Small intestine (tissue), 16 donors: ENCODE measurements at places on chromosomes 16 and 17. TPM values are rescaled to one million over a fixed set of nuclear protein-coding genes. Genes with fewer than 3 reads are reported as not detected.

GRCh38 chr17:76026714-76027158, 370 bp downstream of the EVPL start:
- no peaks in the 10 kb centered on the region for H3K27me3 ChIP-seq
- peaks cover 40% of the 10 kb centered on the region for H3K4me1 ChIP-seq
- H3K4me3 ChIP-seq, result peak overlapping the region; percentile 33
- peak; percentile 69 for DNase-seq
- H3K36me3 ChIP-seq, result no peaks in the 10 kb centered on the region

DNA sequence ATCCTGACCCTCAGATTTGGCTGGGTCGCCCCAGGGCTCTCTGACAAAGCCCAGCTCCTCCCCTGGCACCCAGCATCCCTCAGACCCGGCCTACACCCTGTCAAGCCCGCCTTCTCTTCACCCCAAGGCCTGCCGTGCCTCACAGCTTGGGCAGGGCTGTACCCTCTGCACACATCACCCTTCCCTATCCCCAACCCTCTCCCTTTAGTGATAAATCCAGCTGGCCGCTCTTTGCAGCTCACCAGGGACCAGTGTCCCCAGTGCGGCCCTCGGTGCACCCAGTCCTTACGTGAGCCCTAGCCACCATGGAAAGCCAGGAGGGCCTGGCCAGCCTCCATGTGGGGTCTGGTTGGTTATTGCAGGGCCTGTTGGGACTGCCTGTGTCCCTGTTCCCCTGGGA, 74.5 kb downstream of the RAI1 start:
- no peak overlapping the region for H3K27ac ChIP-seq
- no peak overlapping the region for H3K4me3 ChIP-seq
- H3K4me1 ChIP-seq, result peaks cover 2% of the 10 kb centered on the region
- DNase-seq, result no peak
- no peaks in the 10 kb centered on the region for H3K27me3 ChIP-seq
- no peaks in the 10 kb centered on the region for H3K36me3 ChIP-seq

DNA sequence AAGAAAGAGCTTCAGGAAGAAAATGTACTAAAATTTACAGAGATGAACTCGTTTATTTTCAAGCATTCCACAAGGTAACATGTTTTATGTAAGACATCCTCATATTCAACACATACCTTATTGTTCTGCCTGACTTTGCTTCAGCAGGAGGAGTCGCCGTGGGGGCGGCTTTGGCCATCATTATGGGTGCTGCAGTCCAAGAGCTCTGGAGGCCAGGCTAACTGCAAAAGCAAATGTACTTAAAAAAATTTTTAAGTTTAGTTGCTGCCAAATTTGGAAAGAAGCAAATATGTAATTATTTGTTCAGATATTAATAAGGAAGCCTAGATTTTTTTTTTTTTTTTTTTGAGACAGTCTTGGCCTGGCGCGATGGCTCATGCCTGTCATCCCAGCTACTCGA, 4.1 kb upstream of the SPG7 start:
- no peaks in the 10 kb centered on the region for H3K27me3 ChIP-seq
- no peak overlapping the region for H3K4me3 ChIP-seq
- peaks cover 39% of the 10 kb centered on the region for H3K4me1 ChIP-seq

DNA sequence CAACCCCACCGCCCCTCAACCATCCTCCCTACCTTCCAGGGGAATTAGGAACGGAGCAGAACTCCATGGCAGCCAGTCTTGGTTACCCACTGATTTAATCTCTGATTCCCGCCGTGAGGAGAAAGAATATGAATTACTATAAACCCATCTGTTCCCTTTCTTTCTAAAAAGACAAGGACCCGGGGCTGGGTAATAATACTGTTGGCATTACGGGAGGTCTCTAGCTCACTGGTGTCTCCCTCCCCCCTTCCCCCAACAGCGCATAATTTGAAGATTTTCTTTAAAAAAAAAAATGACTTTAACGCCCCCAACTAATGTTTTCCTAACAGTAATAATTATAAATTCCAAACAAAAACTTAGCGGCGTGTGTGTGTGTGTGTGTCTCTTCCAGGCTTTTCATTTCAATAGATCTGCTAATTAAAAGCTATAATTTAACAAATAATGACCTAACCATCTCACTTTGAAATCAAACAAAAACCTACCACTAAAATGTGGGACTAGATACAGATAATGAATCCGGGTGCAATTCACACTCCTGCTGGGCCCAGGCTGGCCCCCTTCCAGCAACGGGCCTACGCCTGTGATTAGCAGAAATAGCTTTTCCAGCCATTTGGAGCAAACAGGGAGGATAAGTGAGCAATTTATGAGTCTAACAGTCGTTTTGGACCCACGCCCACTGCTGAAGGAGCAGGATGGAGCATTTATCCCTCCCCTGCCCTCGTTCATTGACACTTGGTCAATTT, 18.2 kb upstream of the BHLHA9 start:
- no peak for DNase-seq
- H3K4me3 ChIP-seq, result no peak overlapping the region
- no peak overlapping the region for H3K27ac ChIP-seq
- no peaks in the 10 kb centered on the region for H3K36me3 ChIP-seq
- H3K4me1 ChIP-seq, result no peaks in the 10 kb centered on the region
- H3K27me3 ChIP-seq, result peaks cover 7% of the 10 kb centered on the region

GRCh38 chr17:74713171-74713755, 540 bp upstream of the CD300LF start:
- H3K4me1 ChIP-seq, result peaks cover 11% of the 10 kb centered on the region
- H3K36me3 ChIP-seq, result no peaks in the 10 kb centered on the region
- H3K4me3 ChIP-seq, result no peak overlapping the region
- H3K27ac ChIP-seq, result no peak overlapping the region
- no peaks in the 10 kb centered on the region for H3K27me3 ChIP-seq
- DNase-seq, result no peak

The C16orf92 gene
- not detected for polyA plus RNA-seq

DNA sequence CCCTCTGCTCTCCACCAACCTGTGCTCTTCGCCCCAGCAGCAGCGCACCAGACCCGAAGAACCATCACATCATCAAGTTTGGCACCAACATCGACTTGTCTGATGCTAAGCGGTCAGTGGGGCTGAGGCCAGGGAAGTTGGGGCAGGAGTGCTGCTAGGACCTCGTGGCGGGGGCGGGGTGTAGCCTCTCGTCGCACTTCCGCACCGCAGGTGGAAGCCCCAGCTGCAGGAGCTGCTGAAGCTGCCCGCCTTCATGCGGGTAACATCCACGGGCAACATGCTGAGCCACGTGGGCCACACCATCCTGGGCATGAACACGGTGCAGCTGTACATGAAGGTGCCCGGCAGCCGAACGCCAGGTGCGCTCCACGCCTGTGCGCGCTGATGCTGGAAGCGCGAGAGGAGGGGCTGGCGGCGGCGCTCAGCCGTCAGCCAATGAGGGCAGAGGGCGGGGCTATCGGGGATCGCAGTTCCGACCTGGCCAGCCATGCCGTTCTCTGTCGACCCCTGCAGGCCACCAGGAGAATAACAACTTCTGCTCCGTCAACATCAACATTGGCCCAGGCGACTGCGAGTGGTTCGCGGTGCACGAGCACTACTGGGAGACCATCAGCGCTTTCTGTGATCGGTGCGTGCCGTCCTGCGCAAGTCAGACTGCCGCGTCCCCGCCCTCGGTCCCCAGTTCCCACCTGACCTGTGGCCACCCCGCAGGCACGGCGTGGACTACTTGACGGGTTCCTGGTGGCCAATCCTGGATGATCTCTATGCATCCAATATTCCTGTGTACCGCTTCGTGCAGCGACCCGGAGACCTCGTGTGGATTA, 3.2 kb upstream of the TMEM88 start:
- no peak overlapping the region for H3K4me3 ChIP-seq
- H3K27ac ChIP-seq, result peak overlapping the region; percentile 33
- peak; percentile 97 for DNase-seq
- H3K36me3 ChIP-seq, result peaks cover 87% of the 10 kb centered on the region

GRCh38 chr17:40090237-40091119, 9.9 kb downstream of the NR1D1 start:
- no peak overlapping the region for H3K4me3 ChIP-seq
- DNase-seq, result no peak
- H3K36me3 ChIP-seq, result peaks cover 12% of the 10 kb centered on the region
- no peak overlapping the region for H3K27ac ChIP-seq
- H3K27me3 ChIP-seq, result no peaks in the 10 kb centered on the region

DNA sequence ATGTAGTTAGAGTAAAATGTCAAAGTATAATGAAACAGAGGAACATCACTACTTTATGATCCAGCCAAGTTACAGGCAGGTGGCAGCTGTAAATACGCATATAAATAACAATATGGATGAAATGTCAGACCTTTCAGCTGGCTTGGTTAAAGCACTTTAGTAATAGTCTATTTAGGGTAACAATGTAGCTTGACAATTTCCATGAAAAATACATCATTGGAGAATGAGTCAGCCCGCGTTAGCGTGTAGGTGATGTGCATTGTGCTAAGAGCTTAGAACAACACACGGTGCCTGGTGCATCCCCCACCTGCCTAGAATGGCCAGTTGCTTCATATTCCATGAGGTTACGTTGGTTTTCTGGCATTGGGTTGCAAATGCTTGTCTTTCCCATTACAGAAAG, 119.4 kb downstream of the RBFOX1 start:
- DNase-seq, result no peak
- H3K4me1 ChIP-seq, result no peaks in the 10 kb centered on the region
- no peaks in the 10 kb centered on the region for H3K27me3 ChIP-seq
- H3K4me3 ChIP-seq, result no peak overlapping the region
- H3K36me3 ChIP-seq, result no peaks in the 10 kb centered on the region

DNA sequence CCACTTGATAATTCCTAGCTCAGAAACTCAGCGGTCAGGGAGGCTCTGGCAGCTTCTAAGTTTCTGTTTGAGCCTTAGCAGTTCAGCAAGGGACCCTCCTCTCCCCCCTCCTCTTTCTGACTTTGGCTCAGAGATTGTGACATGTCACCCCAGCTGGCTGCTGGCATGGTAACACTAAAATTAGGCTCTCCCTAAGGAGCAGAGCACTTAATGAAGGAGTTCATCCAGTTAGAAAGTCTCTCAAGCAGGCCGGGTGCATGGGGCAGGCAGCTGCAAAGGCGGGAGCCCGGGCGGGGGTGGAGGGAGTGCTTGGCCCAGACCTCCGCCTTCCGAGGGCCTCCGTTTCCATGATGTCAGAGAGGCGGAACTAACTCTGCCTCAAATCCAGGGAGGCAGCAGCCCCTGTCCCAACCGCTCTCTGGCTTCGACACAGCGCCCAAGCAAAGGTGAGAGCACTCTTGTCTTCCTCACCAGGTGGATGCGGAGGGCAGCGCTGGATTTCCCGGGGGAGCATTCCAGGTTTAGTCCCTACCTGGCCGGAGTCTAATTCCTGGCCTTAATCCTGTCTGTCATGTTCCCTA, 128.0 kb upstream of the PLCG2 start:
- H3K27me3 ChIP-seq, result no peaks in the 10 kb centered on the region
- peaks cover 36% of the 10 kb centered on the region for H3K4me1 ChIP-seq
- DNase-seq, result peak; percentile 60

The HERPUD1 gene
- 68.1 TPM for polyA plus RNA-seq

- peaks cover 43% of the 10 kb centered on the region for H3K36me3 ChIP-seq
- no peak overlapping the region for H3K4me3 ChIP-seq
- no peaks in the 10 kb centered on the region for H3K27me3 ChIP-seq
Observed at GRCh38 chr17:28724500-28725165, 1.4 kb downstream of the TLCD1 start.

- DNase-seq, result no peak
- no peak overlapping the region for H3K27ac ChIP-seq
- no peaks in the 10 kb centered on the region for H3K27me3 ChIP-seq
- no peaks in the 10 kb centered on the region for H3K36me3 ChIP-seq
- no peaks in the 10 kb centered on the region for H3K4me1 ChIP-seq
Observed at GRCh38 chr17:28136923-28137322, 94.4 kb downstream of the NLK start.

- H3K27me3 ChIP-seq, result no peaks in the 10 kb centered on the region
- peak overlapping the region; percentile 17 for H3K27ac ChIP-seq
- no peak overlapping the region for H3K4me3 ChIP-seq
- no peak for DNase-seq
Observed at GRCh38 chr17:61196302-61196704, 203.3 kb upstream of the TBX2 start.

GRCh38 chr17:12727076-12727760, 61.5 kb downstream of the MYOCD start:
- H3K27me3 ChIP-seq, result no peaks in the 10 kb centered on the region
- H3K4me3 ChIP-seq, result no peak overlapping the region
- H3K27ac ChIP-seq, result no peak overlapping the region
- DNase-seq, result no peak
- H3K36me3 ChIP-seq, result peaks cover 3% of the 10 kb centered on the region

GRCh38 chr16:11346700-11347319, 1.6 kb downstream of the RMI2 start:
- no peaks in the 10 kb centered on the region for H3K27me3 ChIP-seq
- no peak overlapping the region for H3K27ac ChIP-seq
- H3K4me3 ChIP-seq, result no peak overlapping the region
- DNase-seq, result no peak
- no peaks in the 10 kb centered on the region for H3K4me1 ChIP-seq
